SIG-M5 (cell line): ENCODE measurements at places on chromosomes 4 and X.

DNA sequence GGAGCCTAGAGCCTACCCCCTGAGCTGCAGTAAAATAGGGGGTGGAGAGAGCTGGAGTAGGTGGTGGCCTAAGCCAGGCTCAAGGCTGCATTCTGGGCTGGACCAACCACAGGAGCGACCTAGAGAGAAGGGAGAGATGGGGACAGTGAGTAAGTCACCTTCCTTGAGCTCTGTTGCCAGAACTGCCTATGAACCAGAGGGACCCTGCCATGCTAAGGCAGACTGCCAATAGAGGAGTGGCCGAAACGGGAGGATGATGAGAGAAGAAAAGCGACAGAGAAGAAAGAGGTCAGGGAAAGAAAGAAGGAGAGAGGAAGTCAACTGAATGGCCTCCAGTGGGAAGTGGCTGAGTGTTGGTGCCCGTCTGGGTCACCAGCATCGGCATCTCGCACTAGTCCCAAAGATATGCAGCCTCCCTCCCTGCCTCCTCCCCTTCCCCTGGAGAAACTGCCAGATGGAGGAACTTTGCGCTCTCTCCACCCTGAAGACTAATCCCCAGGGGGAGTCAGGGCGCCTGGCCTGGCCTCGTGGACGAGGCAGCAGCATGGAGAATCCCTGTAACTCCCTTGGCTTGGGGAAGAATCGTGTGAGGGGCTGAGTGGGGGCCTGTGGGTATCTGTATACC lies 28.8 kb downstream of the ELF4 start:
- DNase-seq, result no peak

DNA sequence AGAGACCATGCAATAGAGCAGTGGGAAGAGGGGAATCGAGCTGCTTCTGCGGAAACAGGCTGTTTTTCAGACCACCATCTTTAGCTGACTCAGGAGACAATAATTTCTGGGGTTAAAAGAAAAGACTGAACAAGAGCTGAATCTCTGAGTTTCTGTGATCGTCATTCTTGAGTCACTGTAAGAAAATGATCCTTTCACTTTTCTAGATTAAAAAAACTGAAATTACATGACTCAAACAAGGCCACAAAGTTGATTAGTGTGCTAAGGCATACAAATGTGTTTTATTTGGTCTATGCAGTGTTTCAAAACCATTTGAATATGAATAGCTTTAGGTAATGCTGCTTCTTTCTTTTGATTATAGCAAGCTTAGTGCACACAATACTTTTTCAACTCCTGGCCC lies 194.4 kb upstream of the RPL34 start:
- no peak for DNase-seq

DNA sequence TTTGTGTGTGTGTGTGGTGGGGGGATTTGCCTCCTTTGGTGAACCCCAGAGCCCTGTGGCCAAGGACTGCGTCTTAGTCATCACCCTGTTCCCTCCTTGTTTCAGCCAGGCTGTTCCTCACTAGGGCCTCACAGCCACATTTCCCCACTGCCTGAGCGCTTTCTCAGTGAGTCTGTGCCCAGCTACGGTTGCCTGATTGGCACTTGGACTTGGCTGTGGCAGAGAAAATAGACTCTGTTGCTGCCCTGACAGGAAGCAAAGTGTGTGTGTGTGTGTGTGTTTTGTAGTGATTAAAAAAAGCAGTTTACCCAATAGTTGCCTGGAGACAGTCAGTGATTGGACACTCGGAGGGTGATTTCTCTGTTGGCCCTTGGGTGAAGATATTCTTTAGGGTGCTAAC lies 113.0 kb downstream of the UCHL1 start:
- DNase-seq, result no peak

- DNase-seq, result no peak
Observed at GRCh38 chr4:125254106-125254505, 60.6 kb upstream of the FAT4 start.

DNA sequence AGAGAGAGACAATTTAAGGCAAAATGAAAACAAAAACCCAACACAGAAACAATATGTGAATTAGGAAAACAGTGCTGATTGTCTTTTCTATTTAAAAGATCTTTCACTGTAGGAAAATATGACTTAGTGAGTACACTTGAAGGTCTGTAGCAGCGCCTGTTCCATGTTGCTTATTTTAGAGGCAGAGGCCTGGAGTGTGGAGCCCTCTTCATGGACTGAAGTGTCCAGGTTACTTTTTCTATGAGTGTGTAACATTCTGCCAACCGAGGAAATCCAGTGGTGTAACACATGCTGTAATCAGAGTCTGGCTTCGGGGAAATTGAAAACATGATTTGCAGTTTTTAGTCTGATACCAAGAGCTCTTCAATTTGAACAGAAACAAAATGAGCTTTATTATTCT lies 64.0 kb upstream of the GPRIN3 start:
- DNase-seq, result no peak

- no peak for DNase-seq
Observed at GRCh38 chr4:15964159-15964558, 1.2 kb upstream of the FGFBP2 start.
